ENCODE measurements at places on chromosomes 7 and 10.

GRCh38 chr10:120927352-120927751, 76.2 kb downstream of the WDR11 start:
- no peak for DNase-seq

DNA sequence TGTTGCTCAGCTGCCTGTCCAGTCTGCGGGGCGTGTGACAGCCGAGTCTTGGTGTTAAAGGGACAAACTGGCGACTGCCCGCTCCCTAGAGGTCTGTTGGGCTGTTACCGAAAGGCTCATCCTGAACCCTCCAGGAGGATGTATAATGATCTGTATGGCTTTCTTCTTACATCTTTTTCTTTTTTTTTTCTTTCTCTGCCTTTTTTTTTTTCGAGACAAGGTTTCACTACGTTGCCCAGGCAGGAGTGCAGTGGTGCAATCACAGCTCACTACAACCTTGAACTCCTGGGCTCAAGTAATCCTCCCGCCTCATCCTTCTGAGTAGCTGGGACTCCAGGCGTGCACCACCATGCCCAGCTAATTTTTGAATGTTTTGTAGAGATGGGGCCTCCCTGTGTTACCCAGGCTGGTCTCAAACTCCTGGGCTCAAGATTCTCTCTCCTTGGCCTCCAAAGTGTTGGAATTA, 857 bp downstream of the INTS15 start:
- no peak for DNase-seq

DNA sequence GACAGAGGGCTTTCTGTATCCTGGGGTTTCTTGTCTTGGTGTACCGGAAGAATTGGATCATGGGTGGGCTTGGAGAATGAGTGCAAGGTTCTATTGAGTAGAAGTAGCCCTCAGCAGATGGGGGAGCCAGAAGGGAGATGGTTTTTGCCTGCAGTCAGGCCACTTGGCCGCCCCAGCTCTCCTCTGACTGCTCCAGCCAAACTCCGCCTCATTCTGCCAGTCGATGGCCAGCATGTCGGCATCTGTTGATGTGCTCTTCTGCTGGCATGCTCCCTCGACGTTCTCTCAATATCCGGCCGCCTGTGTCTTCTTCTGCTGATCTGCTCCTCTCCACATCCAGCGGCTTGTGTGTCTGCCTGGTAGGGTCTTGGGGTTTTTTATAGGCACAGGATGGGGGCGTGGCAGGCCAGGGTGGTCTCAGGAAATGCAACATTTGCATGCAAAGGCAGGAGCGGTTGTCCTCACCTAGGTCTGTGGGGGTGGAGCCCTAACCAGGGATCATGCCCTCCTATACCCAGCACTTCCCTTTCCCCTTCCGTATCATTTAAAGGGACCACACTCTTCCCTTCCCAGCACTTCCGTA, 40.2 kb upstream of the TNS3 start:
- no peak for DNase-seq

GRCh38 chr10:5314840-5315239, 49.9 kb upstream of the UCN3 start:
- DNase-seq, result no peak

DNA sequence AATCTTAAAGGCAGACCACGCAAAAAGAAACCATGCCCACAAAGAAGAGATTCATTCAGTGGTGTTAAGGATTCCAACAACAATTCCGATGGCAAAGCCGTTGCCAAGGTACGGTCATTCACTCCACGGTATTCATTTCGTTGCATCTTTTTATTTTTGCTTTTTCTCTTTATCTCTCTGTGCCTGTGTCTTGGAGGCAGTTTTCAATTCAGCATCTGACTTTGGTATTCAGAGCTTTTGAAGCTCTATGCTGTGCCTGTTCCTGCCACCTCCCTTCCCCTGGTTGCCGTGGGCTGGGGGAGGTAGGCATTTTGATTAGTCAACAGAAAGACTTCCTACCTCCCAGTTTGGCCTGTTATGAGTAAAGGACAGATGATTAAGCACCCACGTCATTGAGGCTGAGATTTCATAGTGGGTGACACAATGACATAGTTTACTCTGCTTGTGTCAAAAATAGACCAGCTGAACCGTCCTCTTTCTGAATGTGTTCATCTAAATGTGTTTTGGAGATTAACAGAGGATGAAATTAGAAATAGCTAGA, 149.5 kb downstream of the ARID5B start:
- DNase-seq, result peak; percentile 77

- no peak for DNase-seq
Observed at GRCh38 chr10:100347568-100348195, 649 bp downstream of the SCD start.

- DNase-seq, result no peak
Observed at GRCh38 chr7:77685233-77685632, 11.0 kb upstream of the RSBN1L start.

GRCh38 chr7:43302211-43302711, 189.8 kb downstream of the HECW1 start:
- DNase-seq, result no peak

GRCh38 chr7:147937428-147937827, 653.1 kb upstream of the C7orf33 start:
- DNase-seq, result no peak

DNA sequence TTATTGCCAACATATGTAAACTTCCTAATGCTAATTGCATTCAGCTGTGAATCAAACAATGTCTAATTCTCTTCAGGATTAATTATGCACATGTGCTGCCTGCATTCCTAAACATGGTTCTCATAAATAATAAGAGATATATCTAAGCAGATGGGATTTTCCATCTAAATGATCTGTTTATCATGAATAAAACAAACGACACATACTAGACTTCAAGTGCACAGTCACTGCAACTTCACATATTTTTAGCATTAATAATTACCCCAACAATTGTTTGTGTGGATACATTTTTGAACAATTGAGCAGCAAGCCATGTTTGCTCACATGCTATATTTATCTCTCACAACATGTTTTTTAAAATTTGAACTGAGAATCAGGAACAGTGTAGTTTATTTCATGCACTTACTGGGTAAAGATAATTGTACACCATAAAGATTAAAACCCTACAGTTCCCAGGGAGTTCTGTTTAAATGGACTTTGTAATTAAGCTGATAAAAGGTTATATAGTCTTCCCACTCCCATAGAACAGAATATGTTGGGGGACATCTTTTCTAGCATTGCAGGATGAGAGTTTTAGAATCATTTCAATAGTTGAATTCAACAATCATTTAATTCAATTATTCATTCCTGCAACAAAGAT, 378.5 kb downstream of the MDFIC start:
- DNase-seq, result no peak

DNA sequence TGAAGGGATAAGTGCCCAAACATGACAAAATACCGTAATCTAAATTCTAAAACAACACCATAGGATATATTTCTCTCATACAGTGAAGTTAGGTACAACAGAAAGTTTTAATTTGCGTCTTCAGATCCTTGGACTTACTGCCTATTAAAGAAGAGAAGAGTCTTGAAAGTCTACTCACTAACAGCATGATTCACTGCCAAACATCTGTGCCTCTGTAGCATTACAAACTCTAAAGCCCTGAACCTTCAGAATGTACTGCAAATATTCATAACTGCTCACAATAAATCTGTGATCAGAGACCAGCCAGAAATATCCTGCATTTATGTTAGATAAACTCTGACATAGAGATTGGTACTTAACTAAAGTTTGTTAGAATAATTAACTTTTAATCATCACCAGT, 365.3 kb downstream of the PARD3 start:
- DNase-seq, result no peak

DNA sequence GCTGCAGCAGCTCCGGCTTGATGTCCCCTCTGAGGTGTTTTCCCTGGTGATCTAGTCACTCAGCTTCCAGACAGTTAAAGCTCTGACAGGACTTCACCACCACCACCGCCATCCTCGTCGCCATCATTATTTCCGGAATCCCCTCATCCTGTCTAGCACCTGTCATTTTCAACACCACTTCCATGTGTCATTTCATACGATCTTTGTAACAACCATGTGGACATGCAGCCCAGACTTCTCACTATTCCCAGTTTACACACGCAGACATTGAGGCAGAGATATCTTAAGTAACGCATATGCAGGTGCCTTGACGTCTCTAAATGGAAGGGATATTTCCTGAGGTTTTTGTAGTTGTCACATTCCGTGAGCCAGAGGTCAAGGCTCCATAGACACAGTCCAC, 530.6 kb upstream of the FOXK1 start:
- no peak for DNase-seq

GRCh38 chr7:128946936-128947830, 9.5 kb downstream of the IRF5 start:
- no peak for DNase-seq

- DNase-seq, result no peak
Observed at GRCh38 chr7:33979807-33980355, 74.5 kb downstream of the BMPER start.

DNA sequence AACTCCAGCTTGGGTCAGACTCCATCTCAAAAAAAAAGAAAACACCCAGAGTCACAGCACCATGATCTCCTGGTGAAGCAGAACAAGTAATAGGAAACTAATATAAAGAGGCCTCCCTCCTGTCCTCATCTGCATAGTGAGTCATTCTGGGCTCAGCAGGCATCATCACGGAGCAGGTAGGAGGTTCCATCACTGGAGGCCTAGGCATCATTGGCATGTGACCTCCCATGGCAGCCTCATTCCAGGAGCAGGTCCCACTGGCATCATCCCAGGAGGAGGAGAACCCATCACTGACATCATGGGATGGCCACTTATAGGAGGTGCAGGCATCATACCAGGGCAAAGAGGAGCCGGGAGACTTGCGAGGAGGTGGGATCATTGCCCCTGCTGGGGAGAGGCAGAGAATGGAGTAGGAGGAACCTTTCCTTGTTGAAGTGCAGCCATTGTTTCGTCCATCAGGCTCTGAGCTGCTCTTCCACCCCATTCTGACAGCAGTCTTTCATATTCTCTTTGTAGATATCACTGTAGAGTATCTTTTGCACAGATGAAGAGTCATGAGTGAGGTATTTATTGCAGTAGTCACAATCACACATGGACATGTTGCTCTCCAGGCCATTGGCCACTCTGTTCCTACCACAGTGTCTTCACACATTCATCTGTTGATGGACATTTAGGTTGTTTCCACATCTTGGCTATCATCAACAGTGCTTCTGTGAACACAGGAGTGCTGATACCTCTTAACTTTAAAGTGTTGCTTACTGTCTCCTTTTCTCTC, 73.8 kb downstream of the OSBPL3 start:
- DNase-seq, result no peak

DNA sequence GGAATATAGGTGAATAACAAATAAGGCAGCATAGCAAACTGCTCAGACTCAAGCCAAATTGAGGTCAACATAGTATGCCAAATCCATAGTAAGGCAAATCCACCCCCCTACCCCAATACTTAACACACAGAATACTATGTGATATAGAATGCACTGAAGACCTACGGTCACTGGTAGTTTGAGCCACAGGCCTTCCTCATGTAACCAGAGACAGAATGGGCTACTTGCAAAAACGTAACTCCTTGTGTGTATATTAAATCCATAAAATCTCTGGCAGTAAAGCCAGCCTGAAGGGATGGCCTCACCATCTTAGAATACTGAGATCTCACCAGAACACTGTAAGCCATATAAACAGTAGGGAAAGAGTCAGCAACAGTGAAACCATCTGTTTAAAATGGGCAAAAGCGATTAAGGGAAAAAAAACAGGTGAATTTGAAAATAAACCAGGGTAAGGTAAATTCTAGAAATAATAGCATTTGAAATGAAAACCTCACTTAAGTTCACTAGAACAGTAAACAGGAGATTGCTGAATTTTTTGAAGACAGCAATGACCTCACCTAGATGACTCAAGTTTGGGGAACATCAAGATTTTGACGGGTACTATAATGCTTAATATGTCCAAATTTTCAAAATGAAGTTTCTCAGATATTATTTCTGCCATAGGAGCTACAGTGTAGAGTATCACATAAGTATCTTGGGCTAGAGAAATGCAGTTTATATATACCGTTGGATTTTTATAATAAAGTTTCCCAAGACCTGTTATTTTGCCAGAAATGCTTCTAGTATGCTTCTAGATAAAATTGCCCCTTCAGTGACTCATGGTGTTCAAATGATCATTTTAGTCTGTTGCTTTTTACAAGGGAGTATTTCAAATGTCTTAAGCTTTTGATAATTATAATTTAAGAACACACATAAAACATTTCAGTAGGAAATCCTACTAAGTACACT, 13.9 kb downstream of the HNRNPA2B1 start:
- no peak for DNase-seq

GRCh38 chr10:126101736-126102135, 205.4 kb downstream of the FANK1 start:
- no peak for DNase-seq

GRCh38 chr10:13018171-13018570, 16.7 kb upstream of the CCDC3 start:
- DNase-seq, result no peak

GRCh38 chr10:71711052-71711623, 8.4 kb downstream of the C10orf105 start:
- no peak for DNase-seq

GRCh38 chr7:144452064-144452463, 48.6 kb upstream of the NOBOX start:
- DNase-seq, result no peak

GRCh38 chr10:90007226-90007625, 305.8 kb downstream of the KIF20B start:
- DNase-seq, result no peak

DNA sequence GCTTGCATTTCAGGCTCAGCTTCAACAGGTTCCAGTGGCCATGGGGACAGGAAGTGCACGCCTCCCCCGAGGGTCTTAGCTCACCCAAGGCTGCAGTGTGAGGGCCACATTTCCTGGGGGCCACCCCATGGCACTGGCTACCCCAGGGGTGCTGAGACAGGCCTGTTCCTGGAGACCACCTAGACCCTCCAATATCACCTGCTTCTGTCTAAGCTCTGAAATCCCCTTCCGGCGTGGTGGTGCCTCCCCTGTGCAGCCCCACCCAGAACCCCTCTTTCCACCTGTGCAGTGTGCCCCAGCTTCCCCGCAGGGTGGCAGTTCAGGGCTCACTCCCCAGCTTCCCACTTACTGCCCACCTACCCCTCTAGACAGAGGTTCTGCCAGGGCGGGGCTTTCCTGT, 83.1 kb downstream of the ADARB2 start:
- no peak for DNase-seq

DNA sequence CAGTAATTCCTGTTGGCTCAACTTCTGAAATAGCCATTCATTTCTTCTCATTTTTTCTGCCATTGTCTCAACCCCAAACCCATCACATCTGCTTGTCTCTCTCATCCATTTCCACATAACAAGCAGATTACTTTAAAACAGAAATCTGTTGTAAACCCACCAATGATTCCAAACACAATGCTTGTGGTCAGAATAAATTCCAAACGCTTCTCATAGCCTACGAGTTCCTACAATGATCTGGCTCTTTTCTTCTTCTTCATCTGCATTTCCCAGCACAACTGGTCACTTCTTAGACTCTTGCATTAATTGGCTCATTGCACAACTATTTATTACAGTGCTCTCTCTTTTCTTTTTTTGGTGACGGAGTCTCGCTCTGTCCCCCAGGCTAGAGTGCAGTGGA, 364.1 kb downstream of the GATA3 start:
- no peak for DNase-seq

- DNase-seq, result no peak
Observed at GRCh38 chr7:134795231-134795630, 15.8 kb downstream of the CALD1 start.

- DNase-seq, result no peak
Observed at GRCh38 chr7:144653449-144653848, 182.4 kb downstream of the TPK1 start.

All from stimulated activated CD8-positive, alpha-beta memory T cell treated with anti-CD3 and anti-CD28 coated beads, Interleukin-7, amount 100 ng/mL, for 4 hours (primary cell).